ENCODE measurements at places on chromosomes 2 and 18.

GRCh38 chr2:224927646-224928173 is 114.6 kb downstream of the DOCK10 start:
- no peak for DNase-seq

DNA sequence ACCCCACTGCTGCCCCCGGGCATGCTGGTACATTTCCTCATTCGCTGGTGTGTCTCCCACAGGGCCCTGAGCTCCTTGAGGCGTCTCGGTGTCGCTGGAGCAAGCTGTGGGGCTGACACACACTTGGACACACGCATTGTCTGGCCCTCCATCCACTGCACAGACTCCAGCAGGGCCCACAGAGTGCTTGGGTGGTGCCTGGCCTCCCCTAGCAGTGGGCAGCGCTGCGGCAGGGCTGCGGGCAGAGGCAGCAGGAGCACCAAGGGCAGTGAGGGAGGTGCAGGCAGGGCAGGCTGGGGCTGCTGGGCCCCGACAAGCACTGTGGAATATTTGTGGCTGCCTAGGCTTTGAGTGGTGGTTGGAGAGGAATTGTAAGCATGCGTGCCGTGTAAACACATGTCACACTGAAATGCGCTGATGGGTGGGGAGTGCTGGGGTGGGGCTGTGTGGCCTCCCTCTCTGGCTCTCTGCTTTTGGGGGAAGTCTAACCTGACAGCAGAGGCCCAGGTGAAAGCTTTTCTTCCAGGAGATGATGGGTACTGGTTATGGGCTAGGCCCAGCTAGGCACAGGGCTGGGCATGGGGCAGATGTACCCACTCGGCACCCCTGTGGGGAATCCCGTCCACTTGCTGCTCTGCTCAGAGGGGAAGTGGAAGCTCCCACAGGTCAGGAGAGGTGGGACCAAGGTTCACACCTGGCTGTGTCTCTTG is 55.5 kb upstream of the HS6ST1 start:
- peak; percentile 80 for DNase-seq

- no peak for DNase-seq
Observed at GRCh38 chr2:237486819-237487448, at the start of gene MLPH. Gene MLPH, plus strand, starts transcription at chr2:237487251. Its CDS starts 6,176 bp downstream, at chr2:237493427.

GRCh38 chr18:45505497-45506206 is 109.6 kb upstream of the SLC14A2 start:
- DNase-seq, result peak; percentile 88

DNA sequence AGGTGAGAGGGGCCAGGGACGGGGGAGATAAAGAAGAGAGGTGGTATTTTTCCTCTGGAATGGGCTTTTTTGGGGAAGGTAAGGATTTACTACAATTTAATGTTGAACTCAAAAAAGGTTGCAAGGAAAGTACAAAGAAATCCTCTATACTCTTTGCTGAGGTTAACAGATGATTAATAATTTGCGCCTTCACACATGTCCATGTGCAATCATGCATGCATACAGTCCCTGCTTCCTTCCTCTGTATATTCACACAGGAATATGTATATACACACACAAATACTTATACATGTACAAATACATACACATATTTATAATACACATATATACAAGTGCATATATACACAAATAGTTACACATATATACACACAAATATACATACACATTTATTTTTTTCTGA is 193.4 kb downstream of the NBAS start:
- no peak for DNase-seq

- DNase-seq, result no peak
Observed at GRCh38 chr18:12944709-12945108, 3.1 kb upstream of the SEH1L start.

GRCh38 chr2:40282428-40282827 is 169.5 kb downstream of the SLC8A1 start:
- DNase-seq, result no peak

DNA sequence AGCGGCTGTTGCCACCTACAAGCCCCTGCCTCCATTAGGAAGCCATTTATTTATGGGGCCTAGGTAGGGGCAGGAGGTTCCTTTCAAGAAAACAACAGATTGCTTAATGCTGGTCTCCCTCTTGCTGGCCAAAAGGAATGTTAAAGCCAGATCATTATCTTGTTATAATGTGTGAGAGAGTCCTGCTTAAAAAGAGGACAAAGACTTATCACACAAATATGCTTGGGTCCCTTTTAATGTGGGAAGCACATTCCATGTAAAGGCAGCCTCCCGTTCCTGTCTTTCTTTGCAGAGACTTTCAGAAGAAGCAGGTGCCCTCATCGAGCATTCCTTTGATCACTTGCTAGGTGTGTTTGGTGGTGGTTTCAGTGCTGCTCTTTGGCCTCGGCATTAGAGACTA is 76.4 kb downstream of the AGAP1 start:
- DNase-seq, result no peak

- DNase-seq, result no peak
Observed at GRCh38 chr2:734496-734895, 57.3 kb upstream of the TMEM18 start.

DNA sequence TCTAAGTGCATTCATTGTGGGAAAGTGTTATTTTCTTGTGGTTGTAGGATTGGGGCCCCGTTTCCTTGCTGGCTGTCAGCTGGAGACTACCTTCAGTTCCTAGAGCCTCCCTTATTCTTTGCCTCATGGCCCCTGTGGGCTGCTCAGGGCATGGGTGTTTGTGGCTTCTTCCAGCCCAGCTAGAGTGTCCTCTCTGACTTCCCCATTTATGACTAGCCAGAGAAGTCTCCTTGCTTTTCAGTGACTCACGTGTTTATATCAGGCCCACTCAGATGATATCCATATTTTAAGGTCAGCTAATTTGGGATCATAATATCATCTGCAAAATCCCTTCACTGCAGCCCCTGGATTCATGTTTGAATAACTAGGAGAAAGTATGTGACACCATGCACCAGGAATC is 62.8 kb downstream of the DTNA start:
- DNase-seq, result no peak

DNA sequence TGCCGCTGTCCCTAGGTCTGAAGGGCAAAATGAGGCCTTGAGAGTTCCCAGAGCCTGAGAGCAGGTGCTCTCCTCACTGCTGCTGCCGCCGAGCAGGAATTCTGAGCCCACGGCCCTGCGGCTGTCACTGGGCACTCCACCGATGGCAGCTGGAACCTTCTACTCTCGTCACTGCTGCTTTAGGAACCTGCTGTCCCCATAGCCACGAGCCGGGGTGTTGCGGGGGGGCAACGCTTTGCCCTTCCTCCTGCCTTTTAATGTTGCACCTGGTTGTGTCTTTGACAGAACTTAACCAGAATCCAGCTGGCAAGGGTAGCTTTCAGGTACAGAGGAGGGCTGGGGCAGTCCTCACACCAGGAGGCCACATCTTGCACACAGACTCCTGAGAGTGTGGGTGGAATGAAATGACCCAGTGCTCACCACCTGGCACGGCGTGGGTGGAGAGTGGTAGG is 32.3 kb downstream of the NCK2 start:
- no peak for DNase-seq

DNA sequence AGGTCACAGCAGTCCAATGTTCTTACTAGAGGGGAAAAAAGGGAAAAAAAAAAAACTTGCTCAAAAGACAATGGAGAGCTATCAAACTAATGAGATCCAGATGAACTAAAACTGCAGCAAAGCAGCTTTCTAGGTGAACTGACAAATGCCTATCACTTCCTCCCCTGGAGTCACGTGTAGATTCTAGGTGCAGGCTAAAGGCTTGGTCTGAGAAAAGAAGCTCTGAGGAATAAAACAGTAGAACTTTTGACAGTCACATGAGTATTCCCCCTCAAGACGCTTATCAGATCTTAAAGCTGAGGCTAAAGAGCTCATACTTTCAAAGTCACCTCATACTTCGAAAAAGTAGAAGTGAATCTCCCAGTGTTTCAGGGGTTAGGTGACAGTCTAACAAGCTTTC is 42.3 kb downstream of the SMAD2 start:
- no peak for DNase-seq

- DNase-seq, result no peak
Observed at GRCh38 chr2:241865957-241866789, 3.4 kb upstream of the RTP5 start.

- DNase-seq, result no peak
Observed at GRCh38 chr2:23782646-23783045, 144.3 kb downstream of the ATAD2B start.

DNA sequence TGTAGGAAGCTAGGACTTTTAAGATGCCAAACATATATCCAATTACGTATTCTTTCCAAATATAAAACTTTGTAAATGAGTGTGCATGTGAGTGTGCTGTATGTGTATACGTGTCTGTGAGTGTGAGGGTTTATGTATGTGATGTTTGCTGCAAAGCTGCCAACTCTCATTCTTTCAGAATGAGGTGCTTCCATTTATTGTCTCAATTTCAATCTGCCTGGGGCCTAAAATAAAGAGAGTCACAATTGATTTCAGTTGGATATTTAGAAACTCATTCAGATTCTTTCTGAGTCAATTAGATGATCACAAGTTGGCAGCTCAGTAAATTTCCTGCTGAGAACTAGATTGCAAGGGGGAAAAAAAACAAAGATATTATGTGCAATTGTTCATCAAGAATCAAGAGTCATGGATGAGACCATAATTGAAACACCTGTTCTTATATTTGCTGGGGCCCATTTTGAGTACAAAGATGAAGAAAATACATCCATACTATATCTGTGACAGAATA is 621.2 kb upstream of the ACVR2A start:
- DNase-seq, result no peak

DNA sequence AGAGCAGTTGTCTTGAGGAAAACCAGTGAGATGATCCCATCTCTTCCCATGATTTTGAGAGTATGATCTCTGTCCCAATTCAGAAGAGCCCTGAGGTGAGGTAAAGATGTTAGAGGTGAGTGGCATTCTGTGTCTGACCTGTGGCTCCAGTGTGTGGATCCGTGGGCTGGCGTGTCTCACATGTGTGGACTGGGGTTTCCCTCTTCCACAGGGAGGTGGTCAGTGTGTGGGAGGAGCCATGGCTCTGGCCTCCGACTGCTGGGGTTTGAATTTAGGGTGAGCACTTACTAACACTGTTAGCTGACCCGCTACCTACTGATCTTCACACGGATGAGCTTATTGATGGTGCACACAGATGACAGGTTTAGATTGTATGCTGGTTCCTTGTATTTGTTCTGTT is 31.2 kb downstream of the ASAP2 start:
- DNase-seq, result no peak

DNA sequence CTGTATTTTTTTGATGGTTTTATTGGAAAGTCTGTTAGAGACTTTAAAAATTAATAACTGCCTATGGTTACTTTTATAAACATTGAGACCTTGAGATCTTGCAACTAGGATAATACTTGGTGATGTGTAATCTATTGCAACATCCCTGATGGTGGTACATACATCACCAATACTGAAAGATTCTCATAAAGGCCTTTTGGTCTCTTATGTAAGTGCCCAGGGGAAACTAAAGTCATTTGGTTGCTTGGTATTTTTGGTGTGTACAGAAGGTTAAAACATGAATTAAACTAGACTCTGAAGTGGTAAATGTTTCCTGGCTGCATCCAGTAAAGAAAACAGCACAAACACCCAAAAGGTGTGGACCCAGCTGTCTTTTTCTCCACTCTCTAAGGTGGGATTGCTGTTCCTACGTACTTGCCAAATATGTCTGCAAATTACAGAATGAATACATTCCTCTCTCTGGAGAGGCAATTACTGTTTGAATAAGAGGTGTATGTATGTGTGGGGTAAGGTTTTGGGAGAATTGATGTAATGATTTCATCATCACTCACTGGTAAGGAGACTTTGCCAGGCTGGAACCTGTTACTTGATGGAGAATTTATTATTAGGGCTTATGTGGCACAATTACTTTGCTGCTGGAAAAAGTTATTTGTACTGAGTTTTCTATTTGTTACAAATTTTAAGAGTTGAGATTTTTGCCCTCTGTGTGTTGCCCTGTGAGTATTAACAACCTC is 3.6 kb downstream of the B3GNT2 start:
- peak; percentile 21 for DNase-seq

- DNase-seq, result no peak
Observed at GRCh38 chr18:54737986-54738385, 90.3 kb upstream of the RAB27B start.

DNA sequence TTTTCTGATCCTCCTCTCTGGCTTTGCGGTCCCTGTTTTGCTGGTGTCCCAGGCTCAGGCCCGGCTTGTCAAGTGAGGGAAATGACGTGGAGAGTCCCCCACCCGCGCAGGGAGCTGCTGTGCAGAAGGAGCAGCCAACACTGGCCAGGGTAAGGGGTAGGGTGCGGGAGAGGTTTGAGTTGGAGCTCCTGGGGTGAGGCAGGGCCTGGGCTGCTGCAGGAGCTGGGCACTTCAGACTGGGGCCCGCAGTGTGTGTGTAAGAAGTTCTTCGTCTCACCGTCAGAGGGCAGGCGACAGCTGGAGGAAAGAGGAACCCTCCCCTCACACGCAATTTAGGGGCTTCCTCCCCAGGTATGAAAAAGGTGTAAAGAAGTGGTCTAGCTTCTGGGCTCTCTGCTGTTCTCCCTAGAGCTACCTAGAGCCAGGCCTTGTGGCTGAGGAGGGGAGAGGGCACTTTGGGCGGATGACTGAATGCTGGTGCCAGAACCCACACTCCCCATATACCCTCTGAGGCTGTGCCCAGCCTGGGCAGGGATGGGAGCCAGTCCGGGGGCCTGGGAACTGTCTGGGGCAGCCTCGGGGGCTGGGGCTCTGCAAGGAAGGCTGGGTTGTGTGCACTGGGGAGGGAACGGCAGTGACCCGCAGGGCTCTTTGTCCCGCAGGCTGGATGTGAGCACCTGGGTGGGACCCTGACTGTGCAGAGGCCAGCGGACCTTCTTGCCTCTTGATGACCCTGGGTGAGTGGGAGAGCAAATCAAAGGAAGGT is 11.8 kb downstream of the CELF4 start:
- no peak for DNase-seq

- DNase-seq, result no peak
Observed at GRCh38 chr2:234364661-234365060, 132.2 kb downstream of the ARL4C start.

DNA sequence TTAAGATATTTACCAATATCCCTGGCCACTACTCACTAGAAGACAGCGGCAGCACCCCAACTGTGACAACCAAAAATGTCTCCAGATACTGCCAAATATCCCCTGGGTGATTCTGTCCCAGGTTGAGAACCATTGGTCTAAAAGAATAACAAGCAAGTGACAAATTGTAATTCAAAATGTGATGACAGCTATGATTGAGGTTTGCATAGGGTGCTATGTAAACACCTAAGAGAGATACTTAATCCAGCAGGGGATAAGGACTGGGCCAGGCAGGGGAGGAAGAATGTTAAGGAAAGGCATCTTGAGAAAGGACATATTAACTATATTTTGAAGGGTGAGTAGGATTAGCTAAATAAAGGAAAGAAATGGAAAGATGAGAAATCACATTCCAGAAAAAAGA is 38.0 kb upstream of the ENOSF1 start:
- DNase-seq, result no peak

GRCh38 chr2:46776687-46777327 is 138.8 kb downstream of the MCFD2 start:
- DNase-seq, result peak; percentile 54

- no peak for DNase-seq
Observed at GRCh38 chr2:20467789-20468548, 21.1 kb downstream of the RHOB start.

Measured in fibroblast of skin of left quadriceps (primary cell).